ENCODE measurements at places on chromosomes 13 and 19. TPM values are rescaled to one million over a fixed set of nuclear protein-coding genes. Genes with fewer than 3 reads are reported as not detected.

DNA sequence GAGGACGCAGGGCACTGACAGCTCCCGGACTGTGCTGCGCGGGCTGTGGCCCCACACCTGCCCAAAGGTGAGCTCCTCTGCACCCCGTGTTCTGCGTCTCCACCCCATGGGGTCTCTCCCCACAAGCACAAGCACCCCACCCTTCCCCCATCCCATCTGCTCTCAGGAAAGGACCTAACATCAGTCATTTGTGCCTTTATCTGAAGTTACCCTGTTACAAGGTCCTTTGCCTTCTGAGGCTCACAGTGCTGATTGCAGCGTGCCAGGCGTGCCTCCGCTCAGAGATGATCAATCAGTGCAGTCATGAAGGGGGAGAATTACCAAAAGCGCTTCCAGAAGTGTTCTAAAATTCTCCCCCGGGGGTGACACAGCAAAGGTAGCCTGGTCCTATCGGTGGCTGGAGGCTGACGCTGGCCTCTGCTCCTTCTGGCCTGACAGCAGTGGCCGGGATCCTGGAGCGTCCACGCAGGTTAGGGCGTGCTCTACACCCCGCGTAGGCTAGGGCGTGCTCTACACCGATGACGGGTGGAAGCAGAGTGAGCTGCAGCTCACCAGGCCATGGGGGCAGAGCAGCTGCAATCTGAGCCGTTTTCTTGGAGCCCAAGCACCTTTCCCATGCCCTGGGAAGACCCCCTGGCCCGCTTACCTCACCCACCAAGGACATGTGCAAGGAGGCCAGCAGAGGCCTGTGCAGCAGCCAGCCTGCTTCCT, 84.7 kb upstream of the TM9SF2 start:
- H3K4me3 ChIP-seq, result no peak overlapping the region
- DNase-seq, result peak; percentile 66
- H3K4me1 ChIP-seq, result peaks cover 8% of the 10 kb centered on the region
- H3K27me3 ChIP-seq, result no peaks in the 10 kb centered on the region

- no peaks in the 10 kb centered on the region for H3K4me1 ChIP-seq
- no peak overlapping the region for H3K27ac ChIP-seq
These were observed 39.1 kb downstream of the TRPM4 start for GRCh38 chr19:49196527-49197240.

Gene RPS28
- total RNA-seq, result 1,804 TPM

- H3K36me3 ChIP-seq, result no peaks in the 10 kb centered on the region
- H3K27ac ChIP-seq, result peak overlapping the region; percentile 74
- H3K4me1 ChIP-seq, result peaks cover 14% of the 10 kb centered on the region
- H3K27me3 ChIP-seq, result no peaks in the 10 kb centered on the region
- peak overlapping the region; percentile 53 for H3K4me3 ChIP-seq
- DNase-seq, result no peak
These were observed 664 bp downstream of the IRF3 start for GRCh38 chr19:49665036-49665350.

GRCh38 chr13:48194379-48194754, 38.6 kb upstream of the ITM2B start:
- H3K27ac ChIP-seq, result no peak overlapping the region
- no peaks in the 10 kb centered on the region for H3K36me3 ChIP-seq
- no peaks in the 10 kb centered on the region for H3K27me3 ChIP-seq
- no peak for DNase-seq

DNA sequence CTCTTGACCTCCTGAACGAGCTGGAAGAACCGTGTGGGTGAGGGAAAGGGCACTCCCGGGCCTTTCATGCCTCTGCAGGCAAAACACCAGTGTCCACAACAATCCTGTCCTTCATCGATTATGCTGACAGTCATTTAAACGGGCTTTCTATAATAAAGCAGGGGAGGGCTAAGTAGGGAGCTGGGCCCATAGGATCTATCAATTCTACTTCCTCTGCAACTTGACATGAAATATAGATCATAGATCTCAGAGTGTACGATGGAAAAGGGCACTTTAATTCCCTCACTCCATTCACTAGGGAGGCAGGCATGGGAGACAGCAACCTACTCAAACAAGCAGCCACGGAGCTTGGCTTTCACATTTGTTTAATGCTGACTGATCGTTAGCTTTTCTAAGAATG, 55.8 kb upstream of the WASF3 start:
- DNase-seq, result no peak
- no peak overlapping the region for H3K4me3 ChIP-seq
- H3K4me1 ChIP-seq, result no peaks in the 10 kb centered on the region
- no peaks in the 10 kb centered on the region for H3K36me3 ChIP-seq
- no peak overlapping the region for H3K27ac ChIP-seq
- H3K27me3 ChIP-seq, result no peaks in the 10 kb centered on the region

DNA sequence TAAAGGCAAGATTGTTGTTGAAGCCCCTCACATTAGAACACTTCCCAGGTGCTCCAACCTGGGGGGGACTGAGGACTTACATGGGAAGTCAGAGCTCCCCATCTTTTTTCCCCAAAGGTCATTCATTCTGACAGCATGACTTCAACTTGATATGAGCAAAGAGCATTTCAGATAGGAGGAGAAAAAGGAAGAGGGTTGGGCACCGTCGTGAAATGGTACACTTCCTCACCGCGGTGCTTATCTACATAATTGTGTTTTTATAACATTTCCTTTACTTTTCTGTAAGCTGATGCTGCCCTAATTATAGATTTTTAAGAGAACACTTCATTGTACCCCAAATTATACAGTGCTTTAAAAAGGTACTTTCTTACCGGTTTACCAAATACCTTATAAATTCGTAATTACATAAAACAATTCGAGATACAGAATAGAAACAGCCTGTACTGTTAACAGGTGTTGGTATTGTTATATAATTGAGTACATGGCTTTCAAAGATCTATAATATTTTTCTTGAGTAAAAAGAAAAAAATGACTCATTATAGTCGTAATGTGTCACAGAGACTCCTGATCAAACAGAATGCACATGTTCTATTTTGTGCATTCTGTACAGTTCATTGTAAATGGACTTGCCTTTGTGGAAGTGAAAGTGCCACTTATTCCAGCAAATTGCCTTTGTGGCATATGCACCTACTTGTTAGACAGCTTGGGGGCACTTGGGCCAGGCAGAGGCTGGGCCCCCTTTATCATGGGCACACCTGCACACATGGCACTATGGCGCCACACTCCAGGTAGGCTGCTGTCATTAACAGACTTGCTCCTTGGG, 81.8 kb downstream of the GGACT start:
- H3K4me3 ChIP-seq, result no peak overlapping the region
- H3K27ac ChIP-seq, result no peak overlapping the region
- H3K36me3 ChIP-seq, result no peaks in the 10 kb centered on the region
- H3K4me1 ChIP-seq, result no peaks in the 10 kb centered on the region

- H3K36me3 ChIP-seq, result no peaks in the 10 kb centered on the region
- DNase-seq, result no peak
- no peaks in the 10 kb centered on the region for H3K4me1 ChIP-seq
- no peak overlapping the region for H3K4me3 ChIP-seq
These were observed 37.9 kb downstream of the N4BP2L1 start for GRCh38 chr13:32390048-32390447.

- no peak for DNase-seq
- H3K27ac ChIP-seq, result no peak overlapping the region
- H3K27me3 ChIP-seq, result no peaks in the 10 kb centered on the region
These were observed 15.2 kb upstream of the TOMM40 start for GRCh38 chr19:44875666-44876451.

DNA sequence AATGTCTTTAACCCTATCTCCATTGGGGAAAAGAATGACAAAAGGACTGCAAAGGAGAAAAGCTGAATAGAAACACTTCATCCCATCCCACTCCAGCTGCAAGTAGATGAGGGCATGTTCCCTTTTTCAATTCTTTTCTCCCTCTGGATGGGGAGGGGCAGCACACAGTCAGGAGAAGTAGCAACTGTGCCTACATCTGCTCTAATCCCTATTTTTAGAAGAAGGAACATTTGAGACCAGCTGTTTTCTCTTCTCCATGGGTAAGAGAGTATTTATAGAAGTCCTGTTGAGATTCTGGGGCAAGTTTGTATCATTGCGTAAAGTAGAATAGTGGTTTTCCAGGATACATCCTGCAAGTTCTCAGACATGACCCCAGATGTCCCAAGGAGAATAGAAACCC, 9.3 kb upstream of the GTF3A start:
- H3K4me1 ChIP-seq, result no peaks in the 10 kb centered on the region
- H3K27me3 ChIP-seq, result no peaks in the 10 kb centered on the region
- H3K27ac ChIP-seq, result no peak overlapping the region
- no peaks in the 10 kb centered on the region for H3K36me3 ChIP-seq
- H3K4me3 ChIP-seq, result no peak overlapping the region

- peaks cover 26% of the 10 kb centered on the region for H3K4me1 ChIP-seq
- DNase-seq, result peak; percentile 24
- H3K27me3 ChIP-seq, result no peaks in the 10 kb centered on the region
These were observed 919 bp downstream of the DACT3 start for GRCh38 chr19:46660008-46660517.

- H3K4me3 ChIP-seq, result no peak overlapping the region
- no peak overlapping the region for H3K27ac ChIP-seq
- no peaks in the 10 kb centered on the region for H3K27me3 ChIP-seq
These were observed 9.4 kb upstream of the LRRC63 start for GRCh38 chr13:46202188-46202795.

Gene CFAP97D2
- total RNA-seq, result not detected

- no peaks in the 10 kb centered on the region for H3K4me1 ChIP-seq
- DNase-seq, result no peak
- H3K27me3 ChIP-seq, result peaks cover 23% of the 10 kb centered on the region
- H3K27ac ChIP-seq, result no peak overlapping the region
These were observed 423 bp downstream of the KLK8 start for GRCh38 chr19:51000981-51001380.

DNA sequence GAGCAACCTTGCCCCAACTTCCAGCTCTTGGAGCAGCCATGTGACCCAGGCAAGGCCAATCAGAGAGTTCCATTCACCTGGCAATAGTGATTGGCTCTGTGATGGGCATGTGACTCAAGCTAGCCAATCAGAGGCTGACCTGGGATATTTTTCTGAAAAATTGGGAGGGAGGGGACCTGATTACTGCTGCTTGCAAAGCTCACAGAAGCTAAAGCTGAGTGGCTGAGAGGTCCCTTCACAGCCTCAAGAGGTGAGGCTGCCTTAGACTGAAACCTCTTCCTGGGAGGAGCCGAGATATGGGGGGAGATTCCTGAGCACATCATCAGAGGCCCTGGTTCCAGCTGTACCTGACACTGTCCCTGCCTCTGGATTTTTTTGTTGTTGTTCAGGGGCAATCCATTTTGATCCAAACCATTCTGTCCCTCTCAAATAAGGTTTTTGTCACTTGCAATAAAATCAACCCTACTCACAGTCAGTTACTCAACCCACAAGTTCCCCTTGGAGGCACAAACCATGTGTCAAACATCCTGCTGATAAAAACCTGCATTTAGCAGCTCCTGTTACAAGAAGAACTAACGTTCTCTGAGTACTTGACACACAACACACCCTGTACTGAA, 4.8 kb downstream of the CIB3 start:
- no peak overlapping the region for H3K4me3 ChIP-seq
- no peak overlapping the region for H3K27ac ChIP-seq
- DNase-seq, result no peak
- H3K36me3 ChIP-seq, result no peaks in the 10 kb centered on the region
- no peaks in the 10 kb centered on the region for H3K27me3 ChIP-seq
- no peaks in the 10 kb centered on the region for H3K4me1 ChIP-seq

Gene CEACAM3
- not detected for total RNA-seq

Gene SHC2
- total RNA-seq, result 11.2 TPM

Gene CBARP
- total RNA-seq, result 1.0 TPM

GRCh38 chr19:9956956-9957355, 20.6 kb upstream of the OLFM2 start:
- H3K4me3 ChIP-seq, result no peak overlapping the region
- no peaks in the 10 kb centered on the region for H3K27me3 ChIP-seq
- no peaks in the 10 kb centered on the region for H3K4me1 ChIP-seq
- H3K36me3 ChIP-seq, result no peaks in the 10 kb centered on the region
- DNase-seq, result no peak

Gene CEACAM8
- not detected for total RNA-seq

Gene DMPK
- total RNA-seq, result 197 TPM

Gene SIGLEC11
- total RNA-seq, result 11.7 TPM

DNA sequence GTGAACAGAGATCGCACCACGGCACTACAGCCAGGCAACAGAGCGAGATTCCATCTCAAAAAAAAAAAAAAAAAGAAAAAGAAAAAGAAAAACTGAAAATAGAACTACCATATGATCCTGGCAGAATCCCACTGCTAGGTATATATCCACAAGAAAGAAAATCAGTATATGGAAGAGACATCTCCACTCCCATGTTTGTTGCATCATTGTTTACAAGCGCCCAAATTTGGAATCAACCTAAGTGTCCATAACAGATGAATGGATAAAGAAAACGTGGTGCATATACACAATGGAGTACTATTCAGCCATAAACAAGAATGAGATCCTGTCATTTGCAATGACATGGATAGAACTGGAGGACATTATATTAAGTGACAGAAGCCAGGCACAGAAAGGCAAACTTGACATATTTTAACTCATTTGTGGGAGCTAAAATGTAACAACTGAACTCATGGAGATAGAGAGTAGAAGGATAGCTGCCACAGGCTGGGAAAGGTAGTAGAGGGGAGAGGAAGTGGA, 26.1 kb downstream of the DYRK1B start:
- no peak overlapping the region for H3K4me3 ChIP-seq
- H3K36me3 ChIP-seq, result no peaks in the 10 kb centered on the region
- DNase-seq, result no peak
- no peaks in the 10 kb centered on the region for H3K27me3 ChIP-seq

Gene KIR2DL4
- not detected for total RNA-seq

DNA sequence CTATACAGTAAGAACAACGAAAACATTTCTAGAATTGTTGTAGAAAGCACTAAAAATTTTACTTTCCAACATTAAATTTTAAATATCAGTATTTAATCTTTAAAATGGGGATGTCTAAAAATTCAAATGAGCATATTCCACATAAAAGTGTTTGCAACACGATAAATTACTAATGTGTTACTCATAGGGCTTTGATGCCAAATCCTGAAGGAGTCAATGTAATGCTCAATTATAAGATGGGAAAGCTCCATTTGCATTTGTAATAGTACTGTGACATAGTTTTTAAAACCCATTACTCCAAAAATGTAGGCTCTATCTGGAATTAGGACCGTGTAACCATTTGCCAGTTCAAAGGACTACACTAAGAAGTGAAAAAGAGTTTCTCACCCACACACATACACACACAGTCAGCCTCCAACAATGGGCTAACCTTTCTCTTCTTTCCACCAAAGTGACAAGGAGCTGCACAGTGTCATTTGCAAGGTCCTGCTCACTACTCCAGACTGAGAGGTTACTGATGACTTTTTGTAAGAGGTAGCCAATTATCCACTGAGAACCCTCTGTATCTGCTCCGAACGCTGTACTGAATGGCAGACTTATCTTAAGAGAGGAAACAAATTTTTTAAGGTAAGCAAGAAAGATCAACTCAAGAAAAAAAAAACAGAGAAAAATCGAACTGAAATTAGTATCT, 26.1 kb upstream of the EEF1AKMT1 start:
- H3K36me3 ChIP-seq, result no peaks in the 10 kb centered on the region
- no peaks in the 10 kb centered on the region for H3K27me3 ChIP-seq
- no peak overlapping the region for H3K4me3 ChIP-seq
- no peak for DNase-seq
- no peaks in the 10 kb centered on the region for H3K4me1 ChIP-seq
- no peak overlapping the region for H3K27ac ChIP-seq

Gene CPT1C
- 2.4 TPM for total RNA-seq

Gene LILRA5
- not detected for total RNA-seq

Data from adrenal gland (tissue), 19 donors.